ENCODE measurements at places on chromosomes 16 and 17. TPM values are rescaled to one million over a fixed set of nuclear protein-coding genes. Genes with fewer than 3 reads are reported as not detected.

Gene KRTAP9-2
- not detected for total RNA-seq

DNA sequence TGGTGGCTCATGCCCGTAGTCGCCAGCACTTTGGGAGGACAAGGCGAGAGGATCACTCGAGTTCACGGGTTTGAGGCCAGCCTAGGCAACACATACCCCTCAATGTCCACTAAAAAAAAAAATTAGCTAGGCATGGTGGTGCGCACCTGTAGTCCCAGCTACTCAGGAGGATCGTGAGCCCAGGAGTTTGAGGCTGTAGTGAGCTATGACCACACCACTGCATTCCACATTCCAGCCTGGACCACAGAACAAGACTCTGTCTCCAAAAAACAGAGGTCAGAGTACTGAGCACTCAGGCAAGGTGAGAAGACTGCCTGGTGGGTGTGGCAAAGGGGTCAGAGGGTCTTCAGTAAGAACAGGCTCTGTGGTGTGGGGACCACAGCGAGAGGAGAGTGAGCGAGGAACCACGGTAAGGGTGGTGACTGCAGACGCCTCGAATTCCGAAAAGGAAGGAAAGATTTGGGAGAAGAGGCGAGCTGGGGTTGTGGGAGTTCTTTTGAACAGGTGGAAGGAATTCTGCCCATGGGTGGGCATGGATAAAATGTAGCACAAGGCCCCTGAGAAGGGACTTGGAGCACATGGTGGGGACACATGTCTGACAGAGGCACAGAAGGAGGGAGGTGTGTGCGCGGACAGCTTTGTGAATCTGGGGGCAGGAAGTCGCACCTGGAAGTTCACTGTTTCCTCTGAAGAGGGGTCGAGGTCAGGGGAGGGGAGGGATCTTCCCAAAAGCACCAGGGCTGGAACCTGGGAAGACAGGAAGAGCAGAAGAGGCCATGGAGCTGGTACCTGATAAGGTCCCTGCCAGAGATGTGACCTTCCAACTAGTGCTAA, 134.6 kb downstream of the PARN start:
- H3K4me1 ChIP-seq, result peaks cover 11% of the 10 kb centered on the region
- H3K36me3 ChIP-seq, result no peaks in the 10 kb centered on the region
- no peak for DNase-seq
- peak overlapping the region; percentile 21 for H3K27ac ChIP-seq

GRCh38 chr16:8818504-8819270, 21.0 kb downstream of the PMM2 start:
- no peak for DNase-seq
- H3K4me3 ChIP-seq, result no peak overlapping the region
- peaks cover 25% of the 10 kb centered on the region for H3K4me1 ChIP-seq
- peaks cover 68% of the 10 kb centered on the region for H3K36me3 ChIP-seq
- no peaks in the 10 kb centered on the region for H3K27me3 ChIP-seq

DNA sequence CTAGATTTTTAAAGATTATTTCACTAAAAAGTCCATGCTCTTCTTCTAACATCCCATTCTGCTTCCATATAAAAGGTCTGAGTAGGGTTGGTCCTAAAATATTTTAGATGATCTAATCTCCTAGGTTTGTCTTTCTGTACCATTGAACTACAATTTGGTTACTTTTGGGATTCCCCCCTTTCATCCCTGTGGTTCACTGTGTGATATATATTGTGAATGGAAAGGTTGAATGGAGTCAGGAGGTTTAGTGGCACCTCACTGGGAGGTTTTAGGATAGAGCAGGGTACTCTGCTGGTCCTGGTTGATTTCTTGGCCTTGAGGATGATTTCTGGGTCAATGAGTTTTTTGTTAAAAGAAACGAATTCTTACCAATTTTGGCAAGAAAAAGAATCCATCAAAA, 29.5 kb downstream of the MAP2K6 start:
- DNase-seq, result no peak
- H3K27me3 ChIP-seq, result no peaks in the 10 kb centered on the region
- no peak overlapping the region for H3K27ac ChIP-seq
- H3K4me1 ChIP-seq, result peaks cover 2% of the 10 kb centered on the region
- H3K36me3 ChIP-seq, result no peaks in the 10 kb centered on the region

DNA sequence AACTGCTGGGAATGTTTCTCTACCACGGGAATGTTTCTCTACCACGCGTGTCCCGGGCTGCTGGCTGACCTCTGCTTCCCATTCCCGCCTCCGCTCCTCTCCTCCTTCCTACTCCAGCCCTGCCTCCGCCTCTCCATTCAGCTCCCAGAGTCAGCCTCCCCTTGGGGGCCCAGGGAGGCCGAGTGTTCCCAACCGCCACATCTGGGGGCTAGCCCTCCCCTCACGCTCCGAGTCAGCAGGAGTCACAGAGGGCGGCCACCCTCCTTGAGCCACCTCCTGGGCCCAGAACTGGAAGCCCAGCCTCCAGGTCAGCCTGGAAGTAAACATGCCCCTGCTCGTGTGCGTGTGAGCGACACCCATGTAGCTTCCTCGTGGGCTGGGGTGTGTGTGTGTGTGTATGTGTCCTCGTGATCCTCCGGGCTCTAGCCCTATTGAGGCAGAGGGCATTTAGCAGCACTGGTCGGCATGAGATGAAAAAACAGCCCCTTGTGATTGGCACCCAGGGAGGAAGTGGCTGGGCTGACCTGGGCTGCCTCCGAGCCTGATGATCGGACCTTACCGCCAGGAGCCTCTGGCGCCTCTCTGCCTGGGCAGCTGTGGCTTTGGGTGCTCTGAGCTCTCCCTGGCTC, 7.3 kb downstream of the CYGB start:
- peaks cover 12% of the 10 kb centered on the region for H3K27me3 ChIP-seq
- no peak overlapping the region for H3K4me3 ChIP-seq
- H3K36me3 ChIP-seq, result no peaks in the 10 kb centered on the region
- DNase-seq, result no peak

Gene RNF213
- total RNA-seq, result 238 TPM

DNA sequence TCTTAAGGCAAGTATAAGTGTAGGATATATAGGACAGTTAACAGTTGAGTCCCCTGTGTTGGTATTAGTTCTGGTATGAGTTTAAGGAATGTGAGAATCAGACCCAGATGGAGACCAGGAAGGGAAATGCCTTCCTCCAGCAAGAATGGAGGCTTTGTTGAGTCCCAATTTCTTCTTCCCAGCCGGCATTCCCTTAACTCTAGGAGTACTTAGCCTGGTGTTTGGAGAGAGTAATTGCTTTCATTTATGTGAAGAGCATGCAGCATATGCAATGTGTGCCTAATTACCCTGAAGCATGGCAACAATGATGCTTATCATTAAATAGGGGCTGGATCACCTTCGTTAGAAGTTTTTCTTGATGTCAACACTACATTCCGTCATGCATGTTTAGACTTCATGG, 225.9 kb upstream of the XYLT1 start:
- DNase-seq, result no peak
- H3K4me3 ChIP-seq, result no peak overlapping the region
- H3K27me3 ChIP-seq, result no peaks in the 10 kb centered on the region
- no peak overlapping the region for H3K27ac ChIP-seq
- no peaks in the 10 kb centered on the region for H3K36me3 ChIP-seq
- H3K4me1 ChIP-seq, result no peaks in the 10 kb centered on the region

GRCh38 chr16:88965826-88966480, 11.1 kb downstream of the CBFA2T3 start:
- no peak for DNase-seq
- H3K27me3 ChIP-seq, result peaks cover 11% of the 10 kb centered on the region
- H3K27ac ChIP-seq, result no peak overlapping the region
- H3K4me3 ChIP-seq, result no peak overlapping the region
- H3K4me1 ChIP-seq, result no peaks in the 10 kb centered on the region

Gene HSD17B1
- total RNA-seq, result 0.83 TPM

GRCh38 chr17:68125111-68125870, 89.8 kb downstream of the KPNA2 start:
- H3K4me1 ChIP-seq, result peaks cover 9% of the 10 kb centered on the region
- peaks cover 12% of the 10 kb centered on the region for H3K36me3 ChIP-seq
- no peak overlapping the region for H3K4me3 ChIP-seq
- no peaks in the 10 kb centered on the region for H3K27me3 ChIP-seq
- no peak overlapping the region for H3K27ac ChIP-seq

Gene ITGB4
- total RNA-seq, result 1.8 TPM

DNA sequence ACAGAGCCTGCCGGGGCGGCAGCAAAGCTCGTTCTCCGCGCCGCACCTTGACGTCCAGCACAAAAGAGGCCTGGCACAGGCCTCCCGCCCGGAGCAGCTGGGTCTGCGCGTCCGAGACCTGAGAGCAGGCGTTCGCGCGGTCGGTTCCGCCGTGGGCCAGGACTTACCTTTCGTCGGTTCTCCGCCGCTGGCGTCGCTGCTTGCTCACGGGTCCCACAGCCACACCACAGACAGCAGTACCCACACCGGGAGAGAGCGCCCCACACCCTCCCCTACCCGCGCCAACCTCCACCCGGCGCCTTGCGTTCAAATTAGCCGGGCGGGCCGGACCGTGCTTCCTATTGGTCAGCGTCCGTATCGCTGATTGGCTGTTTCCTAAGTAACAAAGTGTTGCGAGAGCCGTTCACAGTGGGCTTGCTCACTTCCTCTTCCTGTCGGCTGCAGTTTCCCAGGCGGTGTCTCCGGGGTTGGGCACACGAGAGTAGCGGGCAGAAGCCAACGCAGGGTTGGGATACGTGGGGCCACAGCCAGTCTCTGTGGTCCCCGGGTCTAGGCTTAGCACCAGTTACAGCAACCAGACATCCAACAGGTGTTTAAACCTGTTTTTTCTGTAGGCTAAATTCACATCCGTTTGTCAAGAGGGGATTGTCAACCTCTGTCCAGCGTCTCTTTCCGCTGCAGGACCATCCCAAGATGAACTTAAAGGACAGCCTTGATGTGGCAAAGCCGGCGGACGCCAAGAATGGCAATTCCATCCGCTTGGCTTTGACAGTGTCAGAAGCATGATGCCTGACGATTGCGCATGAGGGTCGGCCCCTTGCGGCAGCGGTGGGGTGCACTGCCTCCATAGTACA, at the start of gene KIF18B:
KIF18B (minus strand) TSS at position 313 of the 854 bp plus-strand sequence. CDS start 11,429 bp downstream, outside the sequence.
- H3K27me3 ChIP-seq, result no peaks in the 10 kb centered on the region
- DNase-seq, result peak; percentile 98
- peak within 1 kb of the TSS; percentile 95 for H3K4me3 ChIP-seq
- H3K27ac ChIP-seq, result peak within 1 kb of the TSS; percentile 95
- peaks cover 26% of the 10 kb centered on the region for H3K4me1 ChIP-seq

DNA sequence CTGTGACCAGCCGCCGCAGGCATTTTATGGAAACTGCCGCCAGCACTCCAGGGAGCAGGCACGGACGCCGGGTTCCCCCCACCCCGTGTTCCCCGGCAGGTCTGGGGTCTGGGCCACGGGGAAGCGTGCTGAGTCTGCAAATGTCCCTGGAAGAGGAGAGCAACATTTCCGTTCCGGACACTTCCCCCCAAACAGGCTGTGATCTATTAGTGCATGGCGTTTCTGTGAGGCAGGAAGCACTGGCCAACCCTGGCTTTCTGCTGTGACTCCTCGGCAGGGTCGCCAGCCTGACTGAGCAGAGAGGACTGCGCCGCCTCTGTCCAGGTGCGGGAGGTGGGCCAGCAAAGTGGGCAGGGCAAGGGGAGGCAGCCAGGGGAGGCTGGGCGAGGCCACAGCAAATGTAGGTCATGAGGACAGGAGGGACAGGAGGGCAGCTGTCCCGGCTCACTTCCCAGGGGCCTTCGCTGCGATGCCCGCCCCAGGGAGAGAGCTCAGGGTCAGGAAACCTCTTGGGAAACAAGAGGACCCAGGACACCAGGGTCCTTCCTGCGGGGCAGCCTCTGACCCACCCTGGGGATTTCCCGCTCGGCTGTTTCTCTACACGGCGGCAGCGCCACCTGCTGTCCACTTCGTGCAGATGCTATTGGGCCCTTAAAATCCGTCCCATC, 9.5 kb downstream of the FOXF1 start:
- no peaks in the 10 kb centered on the region for H3K36me3 ChIP-seq
- peaks cover 41% of the 10 kb centered on the region for H3K27me3 ChIP-seq
- H3K4me3 ChIP-seq, result peak overlapping the region; percentile 6
- peaks cover 2% of the 10 kb centered on the region for H3K4me1 ChIP-seq
- H3K27ac ChIP-seq, result no peak overlapping the region
- DNase-seq, result peak; percentile 87

DNA sequence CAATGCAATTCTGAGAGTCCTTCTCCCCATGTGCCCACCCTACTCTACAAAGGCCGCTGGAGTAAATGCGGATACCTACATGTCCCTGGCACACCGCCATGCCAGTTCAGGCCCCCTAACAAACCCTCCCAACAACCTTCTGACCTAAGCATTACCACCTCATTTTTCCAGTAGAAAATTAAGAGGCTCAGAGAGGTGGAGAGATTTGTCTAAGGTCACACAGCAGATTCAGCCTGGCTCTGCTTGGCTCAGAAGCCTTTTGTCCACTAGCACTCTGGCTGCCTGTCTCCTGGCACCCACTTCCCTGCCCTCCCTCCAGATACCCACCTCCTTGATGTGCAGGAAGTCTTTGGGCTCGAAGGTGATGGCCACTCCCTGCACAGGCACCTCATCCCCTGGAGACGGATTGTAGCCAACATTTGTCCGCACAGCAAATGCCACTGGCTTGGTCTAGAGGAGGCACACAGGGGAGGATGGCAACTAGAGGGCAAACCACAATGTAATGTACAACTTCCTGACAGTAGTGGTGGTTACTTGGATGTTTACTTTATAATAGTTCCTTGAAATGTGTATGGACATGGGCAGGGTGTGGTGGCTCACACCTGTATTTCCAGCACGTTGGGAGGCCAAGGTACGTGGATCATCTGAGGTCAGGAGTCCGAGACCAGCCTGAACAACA, 10.2 kb downstream of the CACNB1 start:
- H3K27ac ChIP-seq, result no peak overlapping the region
- H3K4me1 ChIP-seq, result peaks cover 2% of the 10 kb centered on the region
- peaks cover 34% of the 10 kb centered on the region for H3K36me3 ChIP-seq

GRCh38 chr17:81725439-81725838, 13.4 kb downstream of the SLC25A10 start:
- H3K27ac ChIP-seq, result no peak overlapping the region
- H3K36me3 ChIP-seq, result no peaks in the 10 kb centered on the region
- H3K4me1 ChIP-seq, result no peaks in the 10 kb centered on the region
- DNase-seq, result no peak

- peaks cover 36% of the 10 kb centered on the region for H3K4me1 ChIP-seq
- no peaks in the 10 kb centered on the region for H3K27me3 ChIP-seq
- peak; percentile 57 for DNase-seq
These were observed 20.1 kb downstream of the MINK1 start for GRCh38 chr17:4853208-4853671.

Gene NPIPA7
- 8.0 TPM for total RNA-seq

Gene SLC5A10
- total RNA-seq, result not detected

GRCh38 chr16:22683730-22684573, 130.0 kb upstream of the HS3ST2 start:
- peaks cover 6% of the 10 kb centered on the region for H3K4me1 ChIP-seq
- H3K27me3 ChIP-seq, result peaks cover 3% of the 10 kb centered on the region
- H3K4me3 ChIP-seq, result no peak overlapping the region
- no peak overlapping the region for H3K27ac ChIP-seq
- H3K36me3 ChIP-seq, result no peaks in the 10 kb centered on the region

Gene TLCD1
- 12.5 TPM for total RNA-seq

DNA sequence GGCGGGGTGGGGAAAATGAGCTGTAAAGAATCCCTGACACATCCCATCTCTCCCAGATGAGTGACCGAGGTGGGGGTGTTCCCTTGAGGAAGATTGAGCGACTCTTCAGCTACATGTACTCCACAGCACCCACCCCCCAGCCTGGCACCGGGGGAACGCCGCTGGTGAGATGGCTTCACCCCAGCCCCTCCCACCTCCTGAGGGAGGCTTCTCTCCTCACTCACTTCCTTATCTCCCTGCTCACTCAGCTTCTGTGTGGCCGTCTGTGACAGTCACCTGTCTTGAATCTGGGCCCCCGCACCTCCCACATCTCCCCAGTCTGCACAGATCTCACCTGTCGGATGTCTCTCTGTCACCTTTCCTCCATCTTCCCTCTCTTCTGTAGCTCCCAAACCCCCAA, 13.4 kb downstream of the PDK2 start:
- H3K36me3 ChIP-seq, result peaks cover 1% of the 10 kb centered on the region
- no peak for DNase-seq
- no peak overlapping the region for H3K4me3 ChIP-seq
- no peaks in the 10 kb centered on the region for H3K27me3 ChIP-seq

GRCh38 chr16:56625943-56626654, 518 bp downstream of the MT1E start:
- H3K36me3 ChIP-seq, result no peaks in the 10 kb centered on the region
- no peak for DNase-seq
- peaks cover 15% of the 10 kb centered on the region for H3K27me3 ChIP-seq
- H3K4me1 ChIP-seq, result peaks cover 25% of the 10 kb centered on the region
